Urinary bladder (tissue), 4 donors: ENCODE measurements at places on chromosomes 2 and 18. TPM values are rescaled to one million over a fixed set of nuclear protein-coding genes. Genes with fewer than 3 reads are reported as not detected.

The KCNE4 gene
- polyA plus RNA-seq: 37.0 TPM

The IL1F10 gene
- polyA plus RNA-seq: not detected

The NEU2 gene
- not detected for polyA plus RNA-seq

DNA sequence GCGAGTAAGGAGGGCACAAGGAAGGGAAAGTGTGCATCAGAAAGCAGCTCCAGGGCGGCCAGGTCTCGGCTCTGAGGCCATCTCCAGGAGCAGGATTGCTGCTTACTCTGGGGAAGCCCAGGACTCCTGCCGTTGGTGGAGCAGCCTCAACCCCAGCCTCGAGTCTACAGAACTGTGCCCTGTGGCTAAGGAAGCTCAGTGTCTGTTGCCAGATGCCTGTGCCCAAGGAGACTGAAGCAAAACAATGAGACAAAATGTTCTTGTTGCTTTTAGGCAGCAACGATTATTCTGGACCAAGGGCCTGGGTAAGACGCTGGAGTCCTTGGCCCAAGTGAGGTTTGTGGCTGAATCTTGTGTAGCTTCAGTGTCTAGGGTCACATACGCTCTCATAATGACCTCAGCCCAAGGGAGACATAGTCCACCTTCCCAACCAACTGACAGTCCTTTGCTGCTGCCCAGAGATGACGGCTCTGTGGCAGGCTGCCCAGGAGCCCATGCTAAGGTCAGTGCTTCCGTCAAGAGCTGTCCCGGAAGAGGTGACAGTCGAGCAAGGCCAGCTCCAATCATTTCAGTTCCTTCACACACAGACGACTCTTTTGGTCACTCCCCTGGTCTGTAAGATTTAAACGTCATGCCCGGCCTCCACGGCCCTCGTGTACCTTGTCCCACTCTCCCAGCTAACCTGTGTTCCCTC is 223.8 kb downstream of the TTC32 start:
- no peak for DNase-seq

DNA sequence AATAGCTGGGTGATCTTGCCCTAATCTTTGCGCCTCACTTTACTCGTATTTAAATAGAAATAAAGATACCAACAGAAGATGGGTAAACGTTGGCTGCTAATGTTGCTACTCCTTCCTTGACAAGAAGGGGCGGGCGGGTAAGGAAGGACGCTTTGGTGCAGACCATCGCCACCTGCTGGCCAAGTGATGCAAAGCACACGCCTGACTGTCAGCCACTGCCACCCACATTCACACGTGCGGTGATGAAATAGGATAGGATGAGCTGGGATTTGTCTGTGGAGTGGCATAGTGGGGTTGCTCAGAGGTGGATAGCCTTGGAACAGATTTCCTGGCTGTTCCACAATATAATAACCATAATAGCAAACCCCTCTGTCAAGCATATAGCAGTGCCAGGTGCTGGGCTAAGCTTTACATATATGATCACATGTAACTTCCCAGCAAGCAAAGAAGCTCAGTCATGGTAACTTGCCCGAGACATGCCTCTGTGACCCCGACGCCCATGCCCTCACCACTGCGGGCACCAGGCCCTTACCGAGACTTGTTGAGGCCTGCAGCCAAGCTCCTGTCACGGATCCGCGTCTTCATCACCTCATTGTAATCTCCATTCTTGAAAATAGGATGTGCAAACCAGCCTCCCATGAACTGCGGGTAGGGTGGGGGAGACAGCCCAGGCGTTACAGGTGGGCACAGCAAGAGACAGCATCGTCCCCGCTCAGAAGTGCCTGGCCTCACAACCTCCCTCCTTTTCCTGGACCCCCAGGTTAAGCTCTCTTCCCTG is 39.3 kb downstream of the LCT start:
- DNase-seq: no peak

- no peak for DNase-seq
Measured at GRCh38 chr2:232022718-232023117, 61.2 kb downstream of the DIS3L2 start.

GRCh38 chr2:163732727-163733126 is 3.1 kb downstream of the FIGN start:
- no peak for DNase-seq

DNA sequence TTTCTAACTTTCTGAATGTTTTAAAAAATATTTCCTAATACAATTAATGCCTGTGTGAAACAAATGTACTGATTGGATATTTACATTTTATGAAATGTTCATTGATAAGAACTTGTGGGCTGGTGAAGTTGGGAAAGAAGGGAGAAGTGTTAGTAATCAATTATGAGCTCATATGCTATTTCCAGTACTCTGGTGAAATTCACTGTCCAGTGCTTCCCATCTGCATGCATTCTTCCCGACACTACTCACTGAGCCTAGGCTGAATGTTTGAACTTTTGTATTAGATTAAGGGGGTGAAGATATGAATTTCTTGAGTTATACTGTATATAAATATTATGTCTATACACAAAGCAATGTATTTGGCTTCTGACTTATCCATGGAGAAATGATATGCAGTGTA is 36.0 kb downstream of the SKA1 start:
- DNase-seq: no peak

DNA sequence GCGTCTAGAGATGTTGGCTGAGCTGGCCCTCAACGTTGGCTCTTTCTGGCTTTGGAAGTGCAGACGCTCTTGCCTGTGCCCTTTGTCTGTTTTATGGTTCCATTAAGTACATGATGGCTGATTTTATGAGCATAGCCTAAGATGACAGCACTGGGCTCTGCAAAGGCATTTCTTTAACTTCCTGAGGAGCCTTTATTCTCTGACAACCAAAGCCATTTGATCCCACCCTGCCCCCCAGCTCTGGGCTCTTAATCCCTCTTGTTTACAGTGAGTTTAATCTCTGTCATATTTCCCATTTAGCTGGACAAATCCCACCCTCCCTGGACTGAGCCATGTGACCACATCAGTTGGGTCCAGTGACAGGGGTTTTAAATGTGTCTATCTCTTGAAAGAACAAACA is 195.9 kb downstream of the ACKR3 start:
- DNase-seq: no peak

DNA sequence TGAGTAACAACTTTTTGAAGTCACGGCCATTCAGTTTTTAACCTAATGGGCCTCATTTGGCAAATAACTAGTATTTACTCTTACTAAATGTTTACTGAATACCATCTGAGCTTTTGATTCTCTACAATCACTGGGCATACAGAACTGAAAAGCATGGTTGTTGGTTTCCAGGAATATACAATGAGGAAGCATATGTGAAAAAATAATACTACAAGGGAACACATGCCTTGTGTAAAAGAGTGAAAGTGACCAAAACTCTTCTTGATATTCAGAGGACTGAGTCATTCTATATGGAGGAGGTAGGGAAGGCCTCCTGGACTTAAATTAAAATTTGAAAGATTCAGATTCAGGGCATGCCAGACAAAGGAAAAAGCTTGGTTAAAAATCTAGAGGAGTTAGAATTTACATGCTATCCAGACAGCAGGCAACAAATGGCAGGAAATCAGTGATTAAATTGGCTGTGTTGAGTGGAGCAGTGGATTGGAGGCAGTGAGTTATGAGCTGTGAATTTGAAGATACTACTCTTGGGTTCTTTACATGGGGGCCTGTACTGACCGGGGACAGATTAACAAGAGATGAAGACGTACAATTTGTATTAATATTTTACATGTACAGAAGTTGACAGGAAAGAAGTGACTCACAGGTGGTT is 53.6 kb upstream of the NRXN1 start:
- DNase-seq: no peak
